ENCODE measurements at places on chromosomes 7 and 10.

DNA sequence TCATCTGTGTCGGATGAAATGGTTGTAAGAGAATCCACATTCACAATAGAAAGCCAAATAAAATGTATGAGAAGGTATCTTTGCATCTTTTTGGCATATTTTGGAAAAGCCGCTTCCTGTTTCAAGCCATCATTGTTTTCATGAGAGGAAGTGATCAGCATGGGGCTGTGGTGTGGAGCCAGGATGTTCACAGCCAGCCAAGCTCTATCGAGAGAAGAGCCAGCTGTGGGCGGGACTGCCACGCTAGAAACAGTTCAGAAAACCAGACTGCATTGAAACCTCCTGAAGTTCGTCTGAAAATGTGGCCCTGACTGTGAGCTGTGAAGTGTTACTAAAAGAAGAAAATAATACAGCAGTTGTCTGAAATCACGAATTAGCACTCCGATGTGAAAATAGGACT, 21.2 kb upstream of the NPS start:
- DNase-seq: no peak

DNA sequence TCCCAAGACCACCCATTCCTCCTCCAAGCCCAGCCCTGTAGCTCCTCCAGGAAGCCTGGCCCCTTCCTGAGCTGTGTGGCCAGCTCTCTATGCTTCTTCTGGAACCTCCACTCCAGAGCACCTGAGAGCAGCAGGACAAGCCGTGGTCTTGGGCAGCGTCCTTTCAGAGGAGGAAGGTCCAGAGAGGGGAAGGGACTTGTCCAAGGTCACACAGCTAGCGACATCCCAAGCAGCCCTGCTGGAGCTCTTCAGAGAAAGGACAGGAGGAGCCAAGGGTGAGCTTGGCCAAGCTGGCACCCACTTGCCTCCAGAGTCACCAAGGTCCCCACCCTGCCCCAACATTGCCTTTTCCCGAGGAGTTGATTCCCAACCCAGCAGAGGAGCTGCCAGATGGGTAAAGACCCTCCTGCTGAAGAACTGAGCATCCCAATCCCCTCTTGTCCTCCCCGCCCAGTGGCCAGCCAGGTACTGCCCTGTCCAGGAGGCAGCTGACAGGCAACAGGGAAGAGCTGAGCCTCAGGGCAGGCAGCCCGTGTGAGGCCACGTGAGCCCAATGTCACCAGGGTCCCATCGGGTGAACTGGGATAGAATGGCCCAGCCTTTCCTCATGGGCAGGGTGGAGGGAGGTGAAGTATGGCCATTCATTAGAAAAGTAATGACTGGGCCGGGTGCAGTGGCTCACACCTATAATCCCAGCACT, 46.2 kb downstream of the UNC5B start:
- DNase-seq: no peak

DNA sequence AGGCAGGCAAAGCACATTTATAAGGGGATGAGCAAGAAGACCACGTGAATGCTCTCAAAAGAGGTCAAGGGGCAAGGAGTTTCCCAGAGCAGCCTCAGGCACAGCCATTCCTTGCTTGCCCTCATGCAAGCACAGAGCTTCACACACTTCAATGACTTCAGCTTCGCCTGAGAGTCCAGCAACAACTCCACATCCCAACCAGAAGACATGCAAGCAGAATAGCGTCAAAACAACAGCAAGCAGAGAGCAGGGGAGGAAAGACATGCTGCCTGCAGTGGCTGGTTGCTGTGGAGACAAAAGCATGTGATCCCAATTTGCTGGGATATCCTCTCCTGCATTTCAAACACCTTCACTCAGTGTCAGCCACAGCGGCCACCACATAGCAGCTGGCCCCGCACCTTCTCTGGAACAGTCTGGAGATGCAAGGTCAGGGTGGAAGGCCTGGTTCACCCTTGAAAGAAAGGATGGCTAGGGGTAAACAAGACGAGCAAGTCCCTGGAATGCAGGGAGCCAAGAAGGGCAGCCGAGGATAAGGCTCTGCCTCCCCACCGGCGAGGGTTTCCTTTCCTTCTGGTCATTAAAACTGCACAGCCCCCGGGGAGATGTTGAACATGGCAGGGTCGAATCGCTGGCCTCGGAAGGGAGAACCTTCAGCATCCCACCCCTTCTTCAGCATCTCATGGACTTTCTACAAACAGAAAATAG, 60.2 kb upstream of the CAMK2B start:
- no peak for DNase-seq

- no peak for DNase-seq
Observed at GRCh38 chr10:124658591-124659242, 85.5 kb downstream of the FAM53B start.

DNA sequence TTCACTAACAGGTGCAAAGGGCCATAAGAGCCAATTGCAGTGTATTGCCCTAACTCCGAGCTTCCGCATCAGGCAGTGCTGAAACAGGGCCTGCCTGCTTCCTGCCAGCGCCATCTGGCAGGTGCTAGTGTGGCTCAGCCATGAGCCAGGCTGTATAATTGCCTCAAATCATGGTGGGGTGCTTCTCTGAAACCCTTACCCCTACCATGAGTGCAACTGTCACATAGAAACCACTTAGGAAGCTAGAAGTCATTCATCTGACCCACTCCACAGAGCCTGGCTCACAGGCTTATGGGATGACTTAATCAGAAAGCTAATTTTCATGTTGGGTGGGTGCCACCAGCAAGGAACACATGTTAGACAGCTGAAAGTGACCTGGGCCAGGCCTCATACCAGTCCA, 133.3 kb upstream of the LAMB4 start:
- DNase-seq: no peak

GRCh38 chr7:101998029-101998905, 180.8 kb downstream of the CUX1 start:
- DNase-seq: no peak

DNA sequence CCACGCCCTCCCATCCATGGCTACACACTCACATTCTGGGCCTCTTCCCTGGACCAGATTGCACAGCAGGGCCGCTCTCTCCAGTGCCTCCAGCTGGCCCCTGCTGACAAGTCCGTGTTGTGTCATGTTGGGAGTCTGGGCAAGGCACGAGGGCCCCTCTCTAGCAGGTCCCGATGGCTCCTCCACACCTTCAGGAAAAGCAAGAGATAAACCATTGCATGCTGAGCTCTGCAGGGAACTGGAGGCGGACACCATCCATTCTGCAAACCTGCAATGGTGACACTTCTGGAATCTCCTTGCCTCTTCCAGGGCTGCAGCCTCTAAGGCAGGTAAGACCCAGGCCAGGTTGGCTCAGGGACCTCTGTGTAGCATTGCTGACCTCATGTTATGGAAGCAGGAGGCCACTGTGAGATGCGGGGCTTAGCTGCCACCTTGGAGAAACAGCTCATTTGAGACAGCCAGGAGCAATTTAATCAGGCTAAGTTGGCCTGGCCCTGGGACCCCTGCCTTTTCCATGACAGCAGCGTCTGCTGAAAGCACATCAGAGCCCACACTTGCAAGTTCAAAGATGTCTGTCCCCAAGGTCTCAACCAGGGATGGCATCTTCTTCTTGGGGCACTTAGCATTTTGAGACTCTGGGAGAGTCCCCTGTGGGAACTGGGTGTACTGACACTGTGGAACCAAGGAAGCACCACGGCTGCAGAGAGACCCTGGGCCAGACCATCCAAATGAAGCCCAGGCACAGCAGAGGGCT, 34.2 kb upstream of the LEP start:
- DNase-seq: no peak

DNA sequence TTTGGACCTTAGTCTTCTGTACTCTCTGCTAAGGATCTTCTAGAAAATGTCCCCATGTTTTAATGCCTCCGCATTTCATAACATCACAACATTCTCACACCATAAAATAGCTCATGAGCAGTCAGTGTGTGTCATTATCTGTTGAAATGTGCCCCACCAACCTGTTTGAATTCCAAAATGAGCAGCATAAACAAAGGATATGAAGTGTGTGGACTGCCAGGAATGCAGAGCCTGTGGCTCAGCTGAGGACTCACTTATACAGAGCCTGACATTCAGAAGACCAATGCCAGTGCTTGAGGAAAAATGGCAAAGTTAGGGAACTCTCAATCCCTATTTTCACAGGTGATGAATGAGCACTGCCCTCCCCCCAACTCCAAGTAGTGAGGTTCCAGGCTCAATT, 621.4 kb downstream of the POM121L12 start:
- no peak for DNase-seq

DNA sequence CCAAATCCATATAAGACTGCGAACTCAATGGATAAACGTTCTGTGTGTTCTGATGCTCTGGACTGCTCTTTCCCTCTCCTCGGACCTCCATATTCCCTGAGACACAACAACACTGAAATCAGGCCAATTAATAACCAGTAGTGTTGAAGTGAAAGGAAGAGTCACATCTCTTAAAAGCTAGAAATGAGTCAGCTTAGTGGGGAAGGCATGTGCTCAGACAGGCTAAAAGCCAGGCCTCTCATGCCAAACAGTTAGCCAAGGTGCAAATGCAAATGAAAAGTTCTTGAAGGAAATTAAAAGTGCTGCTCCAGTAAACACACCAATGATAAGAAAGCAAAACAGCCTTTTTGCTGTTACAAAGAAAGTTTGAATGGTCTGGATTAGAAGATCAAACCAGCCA, 29.3 kb downstream of the TNS3 start:
- DNase-seq: no peak

DNA sequence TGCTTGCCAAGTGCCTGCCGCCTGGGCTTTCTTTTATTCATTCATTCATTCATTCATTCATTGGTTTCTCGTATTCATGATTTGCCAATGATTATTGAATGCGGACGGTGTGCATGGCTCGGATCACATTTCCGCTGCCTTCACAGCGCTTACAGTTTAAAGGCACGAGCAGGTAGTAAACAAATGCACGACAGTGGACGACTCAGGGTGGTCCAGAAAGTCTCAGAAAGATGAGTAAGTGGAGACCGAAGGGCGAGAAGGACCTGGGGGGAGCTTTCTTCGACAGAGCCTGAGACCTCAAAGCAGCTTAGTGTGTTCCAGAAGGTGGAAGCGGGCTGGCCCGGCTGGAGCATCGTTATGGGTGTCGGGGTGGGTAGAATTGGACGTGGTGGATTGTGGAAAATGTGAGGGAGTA, 506 bp downstream of the MCM10 start:
- no peak for DNase-seq

- peak; percentile 59 for DNase-seq
Observed at GRCh38 chr7:47968847-47969774, 10.3 kb downstream of the HUS1 start.

- no peak for DNase-seq
Observed at GRCh38 chr10:102650655-102651454, 6.6 kb downstream of the TRIM8 start.

- DNase-seq: peak; percentile 96
Observed at GRCh38 chr7:27115221-27116026, 12.9 kb upstream of the HOXA2 start.

DNA sequence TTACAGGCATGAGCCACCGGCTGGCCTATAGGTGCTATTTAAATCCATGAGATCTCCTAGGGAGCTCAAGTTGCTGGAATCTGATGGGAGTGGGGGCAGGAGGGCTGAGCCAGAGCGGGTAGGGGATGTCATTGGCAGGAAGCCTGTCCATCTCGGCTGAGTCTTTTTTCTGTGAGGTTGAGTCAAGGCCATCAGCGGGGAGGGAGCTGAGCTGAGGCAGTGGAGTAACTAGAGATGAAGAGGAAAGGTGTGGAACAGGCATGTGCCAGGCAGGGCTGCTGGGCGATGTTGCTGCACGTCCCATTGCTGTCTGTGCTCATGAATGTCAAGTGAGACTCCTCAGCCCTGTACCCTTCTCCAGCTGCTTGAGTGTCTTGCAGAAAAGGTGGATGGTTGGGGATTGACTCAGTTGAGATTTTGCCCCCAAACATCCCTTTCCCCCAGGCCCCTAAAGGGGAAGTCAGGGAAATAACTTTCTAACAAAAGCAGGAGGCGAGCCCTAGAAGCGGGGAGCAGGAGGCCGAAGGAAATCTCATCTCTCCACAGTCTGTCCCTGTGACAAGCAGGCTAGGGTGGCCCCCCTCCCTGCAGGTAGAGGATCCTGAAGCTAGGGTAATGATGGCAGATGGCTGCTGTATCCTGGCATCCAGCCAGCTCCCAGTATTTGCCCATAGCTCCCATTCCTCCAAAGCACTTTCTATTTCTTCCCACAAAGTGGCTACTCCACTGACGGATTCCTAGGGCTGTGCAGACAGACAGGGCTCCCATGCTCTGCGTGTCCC, 5.4 kb downstream of the ATP6V1F start:
- peak; percentile 53 for DNase-seq

- DNase-seq: no peak
Observed at GRCh38 chr10:17116193-17116592, 13.4 kb downstream of the CUBN start.

DNA sequence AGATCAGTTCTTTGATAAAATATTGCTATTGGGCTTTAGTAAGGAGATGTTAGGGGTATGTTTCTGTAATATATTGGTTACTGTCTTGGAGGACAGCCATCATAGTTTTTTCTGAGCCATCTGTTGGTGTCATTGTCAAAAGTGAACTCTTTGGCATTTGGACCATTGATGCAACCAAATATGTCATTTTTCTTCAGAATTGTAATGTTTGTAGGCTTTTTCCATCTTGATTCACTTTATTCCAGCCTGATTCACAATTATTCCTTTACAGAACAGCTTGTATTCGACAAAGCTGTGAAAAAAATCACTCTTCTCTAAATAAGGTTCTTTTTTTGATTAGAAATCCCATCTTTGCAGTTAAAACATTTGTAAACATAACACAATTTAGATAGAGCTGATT, 37.4 kb downstream of the SMNDC1 start:
- no peak for DNase-seq

- DNase-seq: no peak
Observed at GRCh38 chr10:132659206-132660091, 121.9 kb downstream of the INPP5A start.

DNA sequence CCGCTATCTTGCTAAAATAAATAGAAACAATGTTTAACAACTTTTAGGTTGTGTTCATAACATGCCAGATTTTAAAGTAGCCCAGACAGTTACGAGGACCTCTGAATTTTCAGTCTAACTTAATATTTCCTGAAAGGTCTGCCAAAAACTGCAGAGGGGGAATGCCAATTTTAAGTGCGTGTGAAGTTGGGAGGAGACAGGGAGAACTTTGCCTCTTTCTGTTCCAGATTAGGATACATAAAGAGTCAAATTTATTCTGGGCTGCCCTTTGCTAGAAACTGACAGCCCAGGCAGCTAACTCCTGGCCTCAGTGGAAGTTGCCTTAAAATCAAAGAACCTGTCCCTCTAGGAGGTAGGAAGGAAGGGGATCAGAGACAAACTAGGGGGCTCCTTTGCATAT, 52.3 kb upstream of the PIP4K2A start:
- DNase-seq: no peak

GRCh38 chr7:116683786-116684185, 11.8 kb downstream of the MET start:
- no peak for DNase-seq

DNA sequence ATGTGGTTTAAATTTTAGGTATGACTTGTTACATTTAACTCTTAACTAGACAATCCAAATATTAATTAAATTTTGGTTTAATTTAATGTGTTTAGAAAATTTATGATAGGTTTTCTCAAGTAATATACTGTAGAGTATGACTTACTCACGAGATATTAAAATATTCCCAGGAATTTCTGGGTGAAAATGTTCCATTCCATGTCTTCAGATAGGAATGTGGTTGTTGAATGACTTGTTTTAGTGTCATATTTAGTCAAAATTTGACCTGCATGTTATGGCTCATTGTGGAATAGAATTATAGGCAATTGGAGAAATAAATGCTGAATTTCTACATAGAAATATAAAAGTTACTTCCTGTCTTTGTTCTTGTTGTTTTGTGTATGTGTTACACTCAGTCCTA, 46.7 kb downstream of the SHOC2 start:
- no peak for DNase-seq

- no peak for DNase-seq
Observed at GRCh38 chr10:128065881-128066534, 60.2 kb downstream of the MKI67 start.

GRCh38 chr10:26242706-26243350, 26.3 kb downstream of the GAD2 start:
- DNase-seq: no peak

Measured in SW480 (cell line).